NCI-H1417 treated with DMSO at 0.1 percent for 48 hours (cell line): ENCODE measurements at places on chromosomes 6 and 20.

- no peak for DNase-seq
These were observed 13.5 kb downstream of the HLA-A start for GRCh38 chr6:29955783-29956182.

DNA sequence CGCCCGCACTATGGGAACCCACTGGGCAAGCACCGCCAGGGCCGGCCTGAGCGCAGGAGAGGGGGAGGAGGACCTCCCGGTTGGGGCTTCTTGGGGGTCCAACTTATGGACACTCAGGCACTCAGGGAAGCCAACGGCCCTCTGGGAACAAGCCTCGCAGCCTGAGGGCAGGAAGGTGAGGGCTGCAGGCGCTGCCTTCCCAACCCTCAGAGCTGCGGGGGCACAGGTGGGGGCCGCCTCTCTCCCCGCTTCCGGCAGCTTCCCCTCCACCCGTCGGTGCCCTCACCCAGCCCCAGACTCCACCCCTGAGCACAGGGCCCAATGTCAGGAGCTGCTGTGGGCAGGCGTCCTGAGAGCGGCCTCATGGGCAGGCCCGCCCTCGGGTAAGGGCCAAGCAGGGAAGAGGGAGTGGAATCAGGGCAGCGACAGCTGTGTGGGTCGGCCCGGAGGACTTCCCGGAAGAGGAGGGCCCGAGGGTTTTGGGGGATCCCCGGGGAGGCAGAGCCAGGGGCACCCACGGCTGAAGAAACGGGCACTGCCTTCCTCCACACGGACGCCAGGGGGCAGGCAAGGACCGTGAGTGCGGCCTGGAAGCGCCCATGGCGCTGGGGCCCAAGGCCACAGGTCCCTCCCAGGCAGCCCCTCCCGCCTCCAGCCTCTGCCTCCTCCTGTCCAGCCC, 488 bp upstream of the PTK6 start:
- DNase-seq: peak; percentile 43

DNA sequence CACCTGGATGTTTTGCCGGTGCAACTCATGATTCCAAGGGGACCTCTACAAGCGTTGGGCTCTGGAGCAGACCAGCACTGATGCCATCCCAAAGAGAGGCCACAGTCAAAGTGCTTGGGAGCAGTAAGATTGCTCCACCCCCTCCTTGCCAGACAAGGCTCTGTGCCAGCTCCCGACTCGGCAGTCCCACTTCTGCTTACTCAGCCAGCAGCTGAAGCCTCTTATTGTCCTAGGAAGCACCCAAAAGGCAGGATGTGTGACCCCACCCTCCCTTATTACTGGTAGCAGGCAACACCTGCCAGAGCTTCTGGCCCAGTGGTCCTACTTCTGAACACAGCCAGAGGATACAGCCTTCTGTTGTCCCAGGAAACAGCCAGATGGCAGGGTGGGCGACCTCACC, 614.2 kb downstream of the TENT5A start:
- no peak for DNase-seq

- no peak for DNase-seq
These were observed 228.1 kb downstream of the PAX1 start for GRCh38 chr20:21933526-21933925.

DNA sequence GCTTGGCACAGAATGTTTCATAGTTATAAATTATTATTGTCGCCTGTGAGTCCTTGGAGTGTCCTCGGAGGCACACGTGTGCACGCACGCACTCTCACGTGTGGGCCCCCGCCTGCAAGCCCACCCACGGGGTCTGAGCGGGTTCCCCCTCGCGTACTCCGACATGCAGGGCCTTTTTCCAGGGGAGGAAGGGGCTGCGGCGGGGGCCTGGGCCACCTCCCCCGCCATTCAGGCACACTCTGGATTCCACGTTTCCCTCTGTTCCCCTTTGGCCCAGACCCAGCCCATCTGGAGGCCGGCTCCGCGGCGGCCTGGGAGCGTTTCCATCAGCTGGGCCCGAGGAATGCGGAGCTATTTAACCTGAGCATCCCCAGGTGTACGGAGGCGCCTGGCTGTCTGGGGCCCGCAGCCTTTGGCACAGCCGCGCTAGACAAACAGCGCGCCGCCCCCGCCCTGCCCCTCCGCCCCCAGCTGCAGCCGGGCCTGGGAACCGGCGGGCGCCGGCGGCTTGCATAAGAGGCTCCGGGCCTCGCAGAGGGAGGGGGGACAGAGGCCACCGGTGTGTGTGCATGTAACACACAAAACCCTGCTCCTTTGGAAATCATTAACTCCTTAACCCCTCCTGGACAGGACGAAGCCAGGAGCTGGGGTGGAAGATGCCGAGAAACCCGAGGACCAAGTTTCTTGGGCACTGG, 3.3 kb downstream of the ID1 start:
- peak; percentile 87 for DNase-seq

- no peak for DNase-seq
These were observed 128.3 kb upstream of the TBX18 start for GRCh38 chr6:84892671-84893070.

- no peak for DNase-seq
These were observed 86.6 kb upstream of the STXBP5 start for GRCh38 chr6:147117580-147117979.

DNA sequence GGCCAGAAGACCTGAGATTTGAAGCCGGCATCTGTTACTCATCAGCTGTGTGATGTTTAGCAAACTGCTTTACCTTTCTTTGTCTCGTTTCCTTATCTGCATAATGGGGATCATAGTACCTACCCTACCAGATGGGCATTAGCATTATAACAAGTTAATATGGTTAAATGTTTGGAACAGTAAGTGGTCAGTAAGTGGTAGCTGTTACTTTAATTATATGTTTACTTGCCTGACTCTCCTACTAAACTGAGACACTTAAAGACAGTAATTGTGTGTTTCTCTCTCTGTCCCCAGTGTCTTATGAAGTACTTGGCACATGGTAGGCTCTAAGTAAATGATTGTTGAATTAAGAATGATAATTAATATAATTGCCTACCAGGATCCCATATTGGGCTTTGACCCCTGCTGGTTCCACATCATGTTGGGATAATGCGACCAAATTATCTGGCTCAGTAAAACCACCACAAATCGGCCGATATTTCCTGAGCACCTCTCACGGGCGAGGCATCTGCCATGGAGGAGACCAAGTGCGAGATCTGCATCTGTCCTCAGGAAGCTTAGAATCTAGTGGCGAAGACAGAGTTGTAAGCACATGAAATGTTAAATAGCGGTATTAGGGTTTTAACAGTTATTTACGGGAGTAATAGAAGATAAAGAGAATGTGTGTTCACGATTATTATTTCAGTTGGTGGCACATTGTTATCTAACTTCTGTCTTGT, 31.4 kb downstream of the PTK7 start:
- peak; percentile 80 for DNase-seq

GRCh38 chr6:154500769-154501577, 9.5 kb downstream of the CNKSR3 start:
- no peak for DNase-seq

- DNase-seq: no peak
These were observed 67.7 kb upstream of the SRSF6 start for GRCh38 chr20:43389839-43390626.

DNA sequence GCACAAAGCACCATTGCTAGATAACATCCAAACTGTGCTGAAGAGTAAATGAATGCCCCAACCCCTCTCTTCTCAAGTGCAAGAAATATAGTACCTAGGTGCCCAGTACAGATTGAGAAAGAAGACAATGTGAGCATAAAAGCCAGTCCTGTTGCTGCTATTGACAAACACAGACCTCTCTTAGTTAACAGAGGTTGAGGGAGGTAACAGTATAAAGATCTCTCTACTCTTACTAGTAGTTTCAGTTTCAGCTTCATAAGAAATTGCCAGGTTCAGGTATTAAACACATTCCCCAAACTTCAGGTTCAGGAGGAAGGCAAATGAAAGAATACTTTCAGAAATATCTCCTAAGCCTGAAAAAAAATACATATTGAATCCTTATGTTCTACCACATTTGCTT, 31.4 kb downstream of the TBC1D32 start:
- no peak for DNase-seq

- no peak for DNase-seq
These were observed 47.8 kb downstream of the SLC35D3 start for GRCh38 chr6:136969930-136970329.

- DNase-seq: no peak
These were observed 5.4 kb upstream of the KCNQ5 start for GRCh38 chr6:72616406-72617015.

GRCh38 chr6:4178737-4179333, 43.5 kb upstream of the ECI2 start:
- no peak for DNase-seq

DNA sequence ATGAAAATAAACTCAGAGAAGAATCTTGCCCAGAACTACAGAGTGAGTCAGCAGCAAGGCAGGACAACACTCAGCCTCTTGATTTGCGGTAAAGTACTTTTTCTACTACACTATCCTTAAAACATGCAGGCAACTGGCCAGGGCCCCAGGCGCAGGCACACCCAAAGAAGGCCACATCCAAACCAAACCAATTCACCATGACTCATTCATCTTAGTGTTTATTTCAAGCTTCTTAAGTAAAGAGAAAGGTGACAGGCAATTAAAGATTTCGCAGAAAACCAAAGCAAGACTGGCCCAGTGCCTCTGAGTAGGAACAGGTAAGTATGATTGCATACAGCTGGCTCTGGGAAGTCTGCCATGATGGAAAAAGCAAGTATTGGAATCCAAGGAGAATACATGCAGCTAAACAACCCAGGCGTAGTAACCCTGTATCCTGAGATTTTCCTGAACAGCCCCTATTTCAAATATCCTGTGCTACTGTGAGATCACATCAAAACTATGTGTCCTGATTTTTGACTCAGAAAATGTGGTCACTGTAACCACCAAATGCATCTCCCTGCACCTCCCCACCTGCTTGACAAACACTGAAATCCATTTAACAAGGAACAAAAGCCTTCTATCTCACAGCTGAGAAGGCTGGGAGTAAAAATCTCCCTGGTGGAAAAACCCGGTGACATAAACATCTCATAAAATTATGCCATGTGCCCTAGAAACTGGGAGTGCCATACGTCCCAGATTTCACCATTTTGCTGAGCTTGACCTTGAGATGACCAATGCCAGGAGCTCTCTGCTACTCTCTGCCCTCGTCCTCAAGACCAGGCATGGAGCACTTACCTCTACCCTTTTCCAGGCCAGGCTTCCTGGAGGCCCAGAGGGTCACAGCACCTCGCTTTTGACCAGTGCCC, 12.4 kb downstream of the WFDC3 start:
- no peak for DNase-seq

DNA sequence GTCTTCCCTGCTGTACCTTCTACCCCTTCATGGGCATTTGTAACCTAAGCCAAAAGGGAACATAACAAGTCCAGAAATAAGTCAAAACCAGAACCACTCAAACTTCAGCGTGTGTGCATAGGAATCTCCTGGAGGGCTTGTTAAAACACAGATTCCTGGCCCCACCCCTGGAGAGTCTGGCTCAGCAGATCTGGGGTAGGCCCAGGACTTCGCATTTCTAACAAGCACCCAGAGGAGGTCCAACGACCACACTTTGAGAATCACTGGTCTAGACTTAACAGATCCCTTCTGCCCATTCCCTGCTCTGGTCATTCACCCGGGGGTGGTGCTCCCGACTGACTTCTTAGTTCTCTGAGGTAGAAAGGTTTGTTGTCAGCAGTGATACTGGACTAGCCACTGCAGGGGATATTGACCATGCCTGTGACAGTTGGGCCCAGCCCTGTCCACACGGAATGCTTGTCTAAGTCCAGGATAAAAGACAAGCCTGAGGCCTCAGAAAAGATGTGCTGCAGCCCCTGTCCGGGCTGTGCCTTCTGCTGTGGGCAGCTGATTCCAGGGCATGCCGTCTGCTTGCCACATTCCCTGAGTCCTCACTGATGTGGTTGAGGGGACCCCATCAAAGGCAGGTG, 68.6 kb downstream of the SYNJ2 start:
- no peak for DNase-seq

DNA sequence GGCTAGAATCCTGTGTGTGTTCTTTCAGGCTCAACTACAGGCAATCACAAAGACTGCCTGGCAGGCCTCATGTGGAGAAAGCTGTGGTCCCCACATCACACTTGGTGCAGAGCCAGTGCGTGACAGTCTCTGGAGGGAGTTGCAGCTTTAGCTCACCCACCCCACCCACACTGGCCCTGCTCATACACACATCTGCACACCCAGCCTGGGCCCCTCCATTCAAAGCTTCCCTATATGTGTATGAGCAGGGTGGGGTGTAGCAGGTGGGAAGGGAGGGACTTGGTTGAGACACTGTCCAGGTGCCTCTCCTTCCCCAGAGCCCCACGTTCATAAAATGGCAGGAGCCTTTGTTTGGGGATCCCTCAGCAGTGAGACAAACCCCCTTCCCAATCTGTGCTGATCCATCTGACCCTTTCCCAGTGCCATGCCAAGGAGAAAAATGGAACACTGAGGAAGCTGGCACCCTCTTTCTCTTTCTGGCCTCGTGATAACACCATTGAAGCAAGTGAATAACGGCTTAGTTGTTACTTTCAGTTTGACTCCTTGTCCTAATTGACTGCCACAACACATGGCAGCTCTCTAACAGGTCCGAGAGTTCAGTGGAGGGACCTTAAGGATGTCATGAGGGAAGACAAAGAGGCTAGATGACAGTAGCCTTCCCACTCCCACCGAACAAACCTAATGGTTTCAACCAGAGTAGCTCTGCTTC, 53.8 kb upstream of the NRSN1 start:
- DNase-seq: no peak
